ENCODE measurements at places on chromosomes 2 and 18.
A peak's percentile ranks its signal among the peaks of the same experiment; 100 is the strongest.

DNA sequence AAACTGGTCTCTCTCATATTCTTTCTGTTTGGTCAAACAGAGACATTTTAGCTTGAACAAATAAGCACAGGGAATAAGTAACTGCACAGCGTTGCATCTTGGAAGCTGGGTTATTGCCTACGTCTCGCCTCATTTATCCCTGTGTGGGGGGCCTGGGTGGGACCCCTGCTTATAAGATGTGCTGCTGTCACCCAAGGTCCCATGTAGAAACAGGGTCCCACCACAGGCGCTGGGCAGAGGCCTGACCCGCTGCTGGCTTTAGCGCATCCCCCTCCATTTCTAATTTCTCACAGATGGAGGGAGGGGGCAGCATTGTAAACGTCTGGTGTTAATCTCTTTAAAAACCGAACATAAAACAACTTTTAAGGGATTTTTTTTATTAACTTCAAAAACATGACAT lies 207.8 kb downstream of the HDAC4 start:
- no peak for DNase-seq

GRCh38 chr2:134081238-134081938 lies 172.5 kb upstream of the MGAT5 start:
- DNase-seq: no peak

DNA sequence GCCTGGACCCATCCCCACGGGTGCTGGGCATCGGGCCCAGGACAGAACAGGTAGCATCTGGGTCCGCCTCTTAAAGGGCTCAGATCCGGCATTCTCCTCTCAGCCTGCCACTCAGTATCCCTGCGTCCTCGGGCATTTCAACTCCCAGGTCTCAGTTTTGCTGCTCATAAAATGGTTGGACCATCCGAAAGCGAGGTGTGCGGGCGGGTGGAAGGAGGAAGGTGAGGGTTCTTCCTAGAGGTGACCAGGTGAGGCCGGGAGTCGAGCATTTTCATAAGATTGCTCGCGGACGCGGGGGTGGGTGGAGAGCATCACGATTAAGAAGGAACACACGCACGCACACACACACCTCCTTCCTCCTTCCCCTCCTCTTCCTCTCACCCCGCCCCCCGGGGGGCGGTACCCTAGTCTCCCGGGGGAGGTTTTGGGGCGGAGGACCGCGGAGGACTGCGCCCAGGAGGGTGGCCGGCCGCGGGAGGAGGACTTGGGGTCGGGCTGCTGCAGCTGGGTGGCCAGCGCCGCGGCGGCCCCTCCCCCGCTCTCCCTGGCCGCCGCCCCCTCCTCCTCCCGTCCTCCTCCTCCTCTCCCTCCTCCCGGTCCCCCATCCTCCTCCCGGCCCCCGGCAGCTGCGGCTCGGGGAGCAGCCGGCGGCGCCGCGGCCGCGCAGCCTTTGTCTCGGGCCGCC lies 97.9 kb upstream of the GPR45 start:
- DNase-seq: peak; percentile 96

GRCh38 chr2:123606631-123607030 lies 418.5 kb upstream of the CNTNAP5 start:
- no peak for DNase-seq

- DNase-seq: no peak
These were observed 56.9 kb downstream of the SRBD1 start for GRCh38 chr2:45554073-45554741.

DNA sequence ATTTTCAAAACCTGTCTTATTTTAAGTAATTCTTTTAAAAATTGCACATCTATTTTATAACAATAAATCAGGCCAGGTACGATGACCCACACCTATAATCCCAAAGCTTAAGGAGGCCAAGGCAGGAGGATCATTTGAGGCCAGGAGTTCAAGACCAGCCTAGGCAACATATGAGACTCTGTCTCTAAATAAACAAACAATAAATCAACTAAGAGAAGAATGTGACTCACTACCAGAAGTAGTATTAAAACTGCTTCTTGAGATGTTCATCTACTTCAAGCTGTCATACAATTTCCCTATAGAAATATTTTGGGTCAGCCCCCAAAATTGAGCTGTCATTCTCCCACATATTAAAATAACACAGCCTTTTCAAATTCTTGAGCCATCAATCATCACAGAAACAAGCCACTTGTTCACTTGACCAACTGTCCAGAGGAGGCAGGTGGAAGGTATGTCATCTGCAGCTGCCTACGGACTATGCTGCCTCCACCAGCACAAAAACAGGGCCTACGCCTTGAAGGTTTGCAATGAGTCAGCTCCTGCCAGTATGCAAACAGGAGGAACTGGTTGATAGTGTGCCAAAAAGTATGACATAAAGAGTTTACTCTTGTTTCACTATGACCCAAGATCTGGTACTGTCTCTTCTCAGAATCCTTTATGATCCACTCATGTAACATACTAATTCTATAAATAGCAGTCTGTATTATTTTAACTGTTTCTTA lies 33.6 kb downstream of the KIDINS220 start:
- peak; percentile 90 for DNase-seq

DNA sequence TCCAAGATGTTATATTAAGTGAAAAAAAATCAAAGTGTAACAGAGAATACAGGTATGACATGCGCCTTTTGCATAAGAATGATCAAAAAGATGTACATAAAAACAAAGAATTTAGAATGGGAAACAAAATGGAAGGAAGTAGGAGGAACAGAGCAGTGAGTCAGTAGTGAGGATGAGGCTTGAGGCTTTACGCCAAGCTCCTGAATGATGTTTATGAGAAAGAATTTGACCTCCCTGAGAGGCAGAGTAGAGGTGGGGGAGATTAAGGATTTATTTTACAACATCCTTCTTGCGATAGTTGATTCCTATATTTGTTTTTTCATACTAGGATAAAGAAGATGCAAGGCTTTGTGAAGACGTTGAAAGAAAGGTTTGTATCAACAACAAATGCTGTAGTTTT lies 81.4 kb downstream of the DCDC2C start:
- peak; percentile 51 for DNase-seq

- no peak for DNase-seq
These were observed 35.2 kb downstream of the FAM228A start for GRCh38 chr2:24210106-24210455.

DNA sequence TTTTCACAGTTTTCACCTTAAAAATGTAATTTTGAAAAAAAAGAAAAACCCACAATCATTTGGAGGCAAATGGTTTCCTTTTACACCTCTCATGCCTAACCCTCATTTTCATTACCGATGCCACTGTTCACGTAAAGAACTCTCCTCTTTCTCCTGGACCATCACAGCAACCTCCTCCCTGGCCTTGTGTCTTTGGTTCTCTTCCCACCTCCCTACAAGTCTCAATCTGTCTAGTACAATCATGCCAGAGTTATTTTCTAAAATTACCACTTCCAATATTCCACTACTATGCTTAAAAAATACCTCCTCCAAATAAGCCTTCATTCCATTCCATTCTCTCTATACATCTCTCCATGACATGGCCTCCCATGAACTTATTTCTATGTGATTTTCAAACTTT lies 77.9 kb upstream of the RIT2 start:
- DNase-seq: no peak

DNA sequence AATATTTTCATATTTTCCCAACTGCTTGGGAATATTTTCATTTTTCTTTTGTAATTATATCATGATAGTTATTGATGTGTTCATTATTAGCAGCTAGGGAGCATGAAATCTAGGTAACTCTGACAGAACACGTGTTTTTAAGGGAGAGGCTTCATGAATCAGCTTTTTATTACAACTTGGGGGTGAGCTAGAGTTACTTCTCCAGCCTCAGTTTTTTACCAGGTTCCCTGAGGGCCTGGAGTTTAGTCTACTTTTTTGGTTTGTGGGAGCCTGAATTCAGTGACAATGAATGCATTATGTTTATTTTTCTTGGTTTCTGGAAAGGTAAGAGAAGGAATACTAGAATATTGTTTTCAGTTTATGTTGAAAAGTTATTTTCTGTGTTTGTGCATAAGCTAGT lies 18.0 kb downstream of the NAB1 start:
- DNase-seq: no peak

DNA sequence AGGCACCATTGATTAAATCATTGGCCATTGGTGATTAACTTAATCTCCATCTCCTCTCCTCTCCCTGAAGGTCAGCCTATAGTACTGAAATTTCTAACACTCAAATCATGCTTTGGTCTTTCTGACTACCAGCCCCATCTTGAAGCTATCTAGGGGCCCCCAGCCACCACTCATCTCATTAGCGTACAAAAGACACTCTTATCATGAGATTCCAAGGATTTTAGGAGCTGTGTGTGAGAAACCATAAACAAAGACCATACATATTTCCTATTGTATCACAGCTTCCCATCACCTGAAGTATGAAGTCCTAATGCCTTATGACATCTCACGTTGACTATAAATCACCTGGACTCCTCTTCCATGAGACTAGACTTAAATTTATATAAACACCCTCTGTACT lies 94.0 kb upstream of the B3GNT2 start:
- DNase-seq: no peak

DNA sequence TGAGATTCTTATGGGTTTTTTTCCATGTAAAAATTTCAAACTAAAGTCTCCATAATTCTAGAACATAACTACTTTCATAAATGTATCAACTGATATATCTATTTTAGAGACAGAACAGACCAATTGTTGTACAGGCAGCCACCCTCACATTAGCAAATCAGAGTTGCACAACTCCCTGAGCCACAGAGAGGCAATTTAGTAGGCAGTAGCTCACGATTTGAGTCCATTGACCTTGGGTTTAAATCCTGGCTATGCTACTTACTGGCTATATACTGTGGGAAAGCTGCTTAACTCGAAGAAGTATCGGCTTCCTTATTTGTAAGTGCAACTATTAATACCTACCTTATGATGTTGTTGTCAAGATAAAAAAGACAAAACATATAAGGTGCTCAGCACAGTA lies 16.2 kb downstream of the MTIF2 start:
- DNase-seq: no peak

DNA sequence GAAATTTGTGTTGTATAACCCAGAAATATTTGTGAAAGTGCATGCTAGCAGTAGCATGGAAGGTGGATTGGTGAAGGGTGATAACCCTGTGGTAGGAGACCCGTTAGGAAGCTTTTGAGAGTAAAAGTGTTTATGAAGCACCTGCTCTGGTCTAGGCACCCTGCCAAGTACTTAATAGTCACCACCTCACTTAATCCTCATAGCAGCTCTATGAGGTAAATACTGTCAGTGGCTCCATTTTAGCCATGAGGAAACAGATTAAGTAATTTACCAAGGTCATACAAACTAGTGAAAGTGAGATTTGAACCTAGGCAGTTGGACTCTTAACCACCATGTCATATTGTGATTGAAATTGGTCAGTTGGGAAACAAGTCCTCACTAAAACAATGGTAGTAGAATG lies 66.8 kb downstream of the TET3 start:
- DNase-seq: no peak

DNA sequence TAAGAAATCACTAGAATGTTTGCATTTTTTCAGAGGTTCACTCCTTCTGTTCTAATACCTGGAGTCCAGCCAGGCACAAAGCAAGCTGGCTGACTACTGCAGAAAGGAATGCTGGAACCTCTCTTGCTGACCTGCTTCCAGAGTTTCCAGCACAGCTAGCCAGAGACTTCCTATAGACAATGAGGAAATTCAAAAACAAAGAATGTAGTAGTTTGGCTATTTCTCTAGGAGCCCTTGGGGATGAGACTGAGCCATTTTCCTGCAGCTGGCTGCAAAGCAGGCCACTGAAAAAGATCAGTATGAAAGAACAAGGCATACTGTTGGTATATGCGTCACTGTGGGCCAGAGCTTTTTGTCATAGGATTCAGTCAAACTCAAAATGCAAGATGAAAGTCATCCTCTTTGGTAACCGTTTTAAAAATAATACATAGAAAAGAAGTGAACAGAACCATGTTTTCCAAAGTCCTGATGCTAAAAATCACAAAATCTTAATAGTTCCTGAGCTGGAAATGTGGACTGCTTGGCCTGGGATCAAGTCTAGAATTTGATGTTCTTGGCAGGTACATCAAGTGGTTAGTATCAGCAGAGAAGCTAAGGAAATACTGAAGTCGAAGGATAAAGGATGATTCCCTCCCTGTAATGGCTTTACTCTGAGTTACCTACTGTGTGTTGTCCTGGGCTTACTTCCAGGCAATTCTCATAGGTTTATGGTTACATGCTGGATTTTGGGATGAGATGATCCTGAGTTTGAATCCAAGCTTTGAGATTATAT lies 9.0 kb upstream of the DSEL start:
- peak; percentile 68 for DNase-seq

GRCh38 chr2:96897491-96898134 lies 27.7 kb upstream of the SEMA4C start:
- DNase-seq: no peak

Measured in urothelium cell line (cell line).